ENCODE measurements at places on chromosomes 12 and 14.

GRCh38 chr14:52089218-52089617, 20.4 kb upstream of the NID2 start:
- no peak for DNase-seq

- no peak for DNase-seq
Measured at GRCh38 chr12:125593269-125593668, 528.0 kb downstream of the AACS start.

GRCh38 chr12:669576-669945, 6.3 kb upstream of the NINJ2 start:
- no peak for DNase-seq

DNA sequence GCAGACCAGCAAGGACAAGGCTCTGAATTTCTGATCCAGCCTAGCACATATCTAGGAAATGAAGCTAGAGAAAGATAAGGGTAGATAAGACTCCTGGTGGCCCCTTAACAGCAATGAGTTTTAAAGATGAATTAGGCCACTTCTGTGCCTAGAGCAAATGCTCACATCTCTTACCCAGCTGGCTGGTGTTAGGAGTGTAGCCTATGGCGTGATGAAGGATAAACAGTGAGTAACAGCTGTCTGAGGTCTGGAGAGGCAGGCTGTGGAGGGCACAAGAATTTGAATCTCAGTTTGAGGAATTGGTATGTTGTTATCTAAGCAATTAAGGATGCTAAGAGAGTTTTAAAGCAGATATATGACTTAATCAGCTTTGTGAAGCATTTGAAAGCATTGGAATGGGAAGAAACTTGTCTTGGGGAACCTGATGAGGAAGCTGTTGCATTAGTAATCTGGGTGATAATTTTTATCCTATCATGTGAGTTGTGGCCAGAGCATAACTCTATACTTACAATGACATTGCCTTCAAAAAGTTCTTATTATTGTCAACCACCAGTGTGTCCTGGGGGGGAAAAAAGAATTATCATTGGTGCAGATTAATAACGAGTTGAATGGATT, 161.8 kb downstream of the SRGAP1 start:
- peak; percentile 46 for DNase-seq

DNA sequence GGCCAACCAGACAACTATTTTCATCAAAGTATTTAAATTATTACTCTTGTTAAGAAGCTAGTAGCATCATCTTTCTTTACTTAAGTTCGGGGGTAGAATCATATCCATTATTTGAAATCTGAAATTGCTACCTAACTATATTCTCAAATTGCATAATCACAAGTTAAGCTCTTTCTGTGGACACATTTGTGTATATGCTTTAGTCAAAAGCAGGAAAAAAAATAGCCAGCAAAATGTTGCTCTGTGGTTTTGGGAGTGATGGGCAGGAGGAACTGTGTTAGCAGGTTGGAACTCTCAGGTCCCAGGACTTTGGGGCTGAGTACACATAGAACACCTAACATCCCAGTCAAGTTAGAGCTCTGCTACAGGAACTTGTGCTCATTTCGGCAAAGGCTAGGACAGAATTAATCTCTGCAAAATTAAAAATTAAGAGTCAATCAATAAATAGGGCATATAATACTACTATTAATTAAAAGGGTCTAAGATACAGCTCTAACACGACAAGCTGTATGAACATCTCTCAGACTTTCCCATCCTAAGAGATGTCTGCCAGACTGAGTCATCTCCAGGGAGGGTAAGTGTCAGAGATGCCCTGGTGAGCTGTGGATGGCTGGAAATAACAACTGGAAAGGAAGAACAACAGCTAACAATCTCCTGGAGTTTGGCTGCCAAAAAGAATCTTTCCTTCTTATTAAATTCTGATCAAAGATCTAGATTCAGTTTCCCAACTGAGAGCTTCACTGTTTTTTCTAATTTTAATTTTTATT, 203.5 kb upstream of the GZMB start:
- peak; percentile 67 for DNase-seq

GRCh38 chr14:26332966-26333365, 264.9 kb downstream of the NOVA1 start:
- DNase-seq = peak; percentile 10

- no peak for DNase-seq
Measured at GRCh38 chr12:57248934-57249742, 1.8 kb downstream of the STAC3 start.

- no peak for DNase-seq
Measured at GRCh38 chr12:2841056-2841650, 6.3 kb upstream of the NRIP2 start.

GRCh38 chr12:89544681-89545184, 18.9 kb upstream of the POC1B start:
- DNase-seq = peak; percentile 17

DNA sequence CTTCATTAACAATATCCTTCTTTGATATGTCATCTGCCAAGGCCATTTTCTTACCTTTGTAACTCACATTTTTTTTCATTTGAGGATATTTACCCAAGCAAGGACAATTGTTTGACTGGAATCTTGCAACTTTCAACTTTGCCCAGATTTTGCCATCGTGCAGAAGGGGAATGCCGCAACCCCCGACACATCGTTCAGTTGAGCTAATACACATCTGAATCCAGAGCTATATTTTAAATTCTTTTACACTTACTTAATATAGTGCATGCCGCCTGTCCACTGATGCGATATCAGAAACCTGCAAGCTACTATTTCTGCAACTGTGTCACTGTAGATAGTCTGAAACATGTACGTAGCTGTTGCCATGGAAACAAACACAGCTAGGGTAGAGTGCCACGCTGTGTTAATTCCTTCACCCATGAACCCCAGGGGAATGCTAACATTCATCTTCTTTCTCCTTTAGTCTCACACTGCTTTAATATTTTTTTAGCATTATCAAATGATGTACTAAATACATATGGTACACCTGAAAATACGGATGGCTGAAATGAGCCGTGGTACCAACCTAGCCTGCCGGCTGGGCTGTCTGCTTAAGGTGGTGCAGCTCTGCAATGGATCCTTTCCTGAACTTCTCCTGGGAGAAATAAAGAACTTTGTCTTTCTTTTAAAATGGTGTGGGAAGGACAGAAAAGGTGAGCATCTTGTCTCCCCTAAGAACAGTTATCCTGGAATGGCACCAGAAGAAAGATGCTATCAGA, 77.0 kb upstream of the FOXN3 start:
- no peak for DNase-seq

GRCh38 chr14:104112113-104112505, 26.3 kb upstream of the KIF26A start:
- no peak for DNase-seq

GRCh38 chr12:122006186-122006926, 15.3 kb upstream of the BCL7A start:
- peak; percentile 2 for DNase-seq

- no peak for DNase-seq
Measured at GRCh38 chr14:20774258-20774824, 6.1 kb downstream of the EDDM3B start.

DNA sequence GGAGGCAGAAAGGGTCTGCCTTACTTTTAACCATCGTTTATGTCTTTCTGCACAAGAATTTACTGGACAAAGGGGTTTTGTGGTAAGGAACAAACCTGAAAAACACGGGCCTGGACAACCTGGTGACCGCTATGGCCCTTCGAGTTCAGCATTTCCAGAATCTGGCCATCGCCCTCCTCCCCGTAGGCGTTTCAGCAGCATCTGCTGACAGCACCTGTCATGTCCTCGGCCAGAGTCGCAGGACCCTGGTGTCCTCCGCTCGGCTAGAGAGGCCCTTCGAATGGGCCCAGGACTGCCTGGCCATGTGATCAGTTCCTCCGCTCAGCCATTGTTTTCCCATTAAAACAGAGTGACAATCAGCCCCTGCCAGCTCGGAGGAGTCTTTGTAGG, 142.8 kb upstream of the FKBP4 start:
- no peak for DNase-seq

- DNase-seq = no peak
Measured at GRCh38 chr14:106286697-106287290, 760.4 kb downstream of the TMEM121 start.

- no peak for DNase-seq
Measured at GRCh38 chr14:79424462-79424861, 786.8 kb downstream of the DIO2 start.

GRCh38 chr12:455821-456220, 3.9 kb upstream of the B4GALNT3 start:
- no peak for DNase-seq

GRCh38 chr14:99908653-99909250, 115.5 kb downstream of the EML1 start:
- no peak for DNase-seq

DNA sequence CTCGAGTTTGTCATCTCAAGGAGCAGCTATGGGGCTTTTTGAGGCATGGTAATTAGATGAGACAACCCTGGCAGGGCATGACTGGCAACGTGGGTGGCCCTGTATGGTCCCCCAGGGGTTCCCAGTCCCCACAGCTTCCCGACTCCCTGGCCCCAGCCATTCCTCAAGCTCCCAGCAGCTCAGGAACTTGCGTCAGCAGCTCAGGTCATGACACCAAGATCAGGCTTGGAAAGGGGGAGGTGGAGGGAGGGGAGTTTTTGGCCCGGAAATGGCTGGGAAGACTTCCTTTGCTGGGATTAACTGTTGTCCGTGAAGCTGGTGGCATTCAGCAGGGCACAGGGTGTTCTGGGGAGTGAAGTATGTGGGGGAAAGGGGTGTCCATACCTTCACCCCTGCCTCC, 10.4 kb upstream of the NRIP2 start:
- DNase-seq = peak; percentile 42

- DNase-seq = no peak
Measured at GRCh38 chr12:91662021-91662420, 479.4 kb upstream of the DCN start.

DNA sequence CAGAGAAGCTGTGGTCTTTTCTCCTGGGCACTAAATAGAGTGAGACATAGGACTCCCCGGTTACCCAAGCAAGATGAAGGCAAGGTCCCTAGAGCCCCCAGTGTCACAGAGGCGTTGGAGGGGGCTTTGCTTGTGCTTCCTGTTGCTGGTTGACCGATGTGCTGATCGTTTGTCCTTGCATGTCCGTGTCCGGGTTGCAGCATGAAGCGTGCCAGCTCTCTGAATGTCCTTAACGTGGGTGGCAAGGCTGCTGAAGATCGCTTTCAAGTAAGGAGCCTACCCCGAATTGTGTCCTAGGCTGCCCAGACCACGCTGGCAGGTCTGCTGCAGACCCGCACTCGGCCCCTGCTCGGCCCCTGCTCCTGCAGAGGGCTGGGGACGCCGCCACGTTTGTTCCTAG, 23.1 kb downstream of the XRCC3 start:
- no peak for DNase-seq

- DNase-seq = peak; percentile 53
Measured at GRCh38 chr12:96190413-96191108, 3.6 kb upstream of the ELK3 start.

DNA sequence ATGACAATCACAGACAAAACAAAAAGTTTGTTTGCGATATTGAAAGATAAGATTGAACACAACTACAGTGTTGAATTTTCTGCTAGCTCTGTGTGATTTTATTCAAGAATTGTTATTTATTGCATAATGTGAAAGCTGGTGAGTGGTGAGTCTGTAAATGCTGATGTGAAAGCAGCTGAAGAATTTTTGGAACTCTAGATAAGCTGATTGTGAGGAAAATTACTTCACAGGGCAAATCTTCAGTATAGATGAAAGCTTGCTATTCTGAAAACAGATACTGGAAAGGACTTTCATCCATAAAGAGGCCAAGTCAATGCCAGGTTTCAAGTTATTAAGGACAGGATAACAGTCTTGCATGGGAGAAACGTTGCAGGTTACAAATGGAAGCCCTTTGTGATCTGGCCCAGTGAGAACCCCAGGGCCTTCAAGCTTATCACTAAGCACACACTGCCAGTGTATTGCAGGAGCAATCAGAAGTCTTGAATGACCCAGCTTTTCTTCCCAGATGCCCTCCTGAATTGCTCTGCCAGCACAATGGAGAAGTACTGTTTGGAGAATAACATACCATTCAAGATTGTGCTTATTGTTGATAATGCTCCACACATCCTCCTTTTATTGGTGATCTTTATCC, 153.7 kb downstream of the PCNX1 start:
- peak; percentile 10 for DNase-seq

- no peak for DNase-seq
Measured at GRCh38 chr12:15270591-15270990, 49.4 kb upstream of the RERG start.

DNA sequence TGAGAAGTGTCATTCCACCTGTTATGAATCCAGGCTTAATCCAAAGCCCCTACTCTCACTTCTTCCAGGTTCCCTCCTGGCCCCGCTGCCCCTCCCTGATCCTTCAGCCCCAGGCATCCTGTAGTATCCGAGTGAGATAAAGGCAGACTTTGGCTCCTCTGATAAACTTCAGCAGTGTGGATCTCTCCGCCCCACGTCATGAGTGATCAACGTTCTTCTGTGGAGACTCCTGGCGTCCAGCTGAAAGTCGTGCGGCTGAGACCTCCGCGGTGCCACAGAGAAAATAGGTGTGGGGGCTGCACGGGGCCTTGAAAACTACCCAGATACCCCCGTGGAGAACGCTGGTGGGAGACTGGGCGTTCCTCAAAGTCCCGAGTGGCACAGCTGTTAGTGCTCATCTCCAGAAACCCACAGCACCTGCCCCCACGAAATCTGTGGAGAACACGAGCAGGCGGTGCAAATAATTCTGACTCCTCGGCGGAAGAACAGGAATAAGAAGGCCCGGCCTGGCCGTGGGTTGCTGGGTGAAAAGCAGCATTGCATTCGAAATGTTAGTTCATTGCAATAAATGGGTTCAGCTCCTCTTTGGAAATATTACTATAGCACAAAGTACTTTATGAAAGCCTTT, 180.0 kb upstream of the RGS6 start:
- DNase-seq = no peak

DNA sequence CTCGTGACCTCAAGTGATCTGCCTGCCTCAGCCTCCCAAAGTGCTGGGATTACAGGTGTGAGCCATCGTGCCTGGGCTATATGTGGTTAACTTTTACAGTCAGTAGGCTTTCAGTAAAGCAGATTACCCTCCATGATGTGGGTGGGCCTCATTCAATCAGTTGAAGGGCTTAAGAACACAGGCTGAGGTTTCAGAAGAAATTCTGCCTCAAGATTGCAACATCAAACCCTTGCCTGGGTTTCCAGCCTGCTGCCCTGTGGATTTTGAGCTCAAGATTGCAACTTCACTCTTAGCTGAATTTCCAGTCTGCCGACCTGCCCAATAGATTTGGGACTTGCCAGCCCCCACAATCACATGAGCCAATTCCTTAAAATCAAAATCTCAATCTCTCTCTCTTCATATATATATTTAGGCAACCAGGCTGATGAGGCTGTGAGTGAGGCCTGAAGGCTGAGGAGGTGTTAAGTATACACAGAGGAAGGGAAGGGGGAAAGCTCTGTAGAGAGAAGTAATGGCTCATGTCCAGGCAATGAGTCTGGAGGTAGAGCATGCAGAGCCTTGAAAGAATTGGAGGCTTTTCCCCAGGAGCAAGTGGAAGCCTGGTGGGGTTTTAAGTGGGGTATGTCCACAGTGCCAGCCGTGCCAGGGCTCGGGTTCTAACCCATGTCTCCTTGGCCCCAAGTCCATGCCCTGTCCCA, 33.3 kb upstream of the ACTN1 start:
- DNase-seq = no peak

DNA sequence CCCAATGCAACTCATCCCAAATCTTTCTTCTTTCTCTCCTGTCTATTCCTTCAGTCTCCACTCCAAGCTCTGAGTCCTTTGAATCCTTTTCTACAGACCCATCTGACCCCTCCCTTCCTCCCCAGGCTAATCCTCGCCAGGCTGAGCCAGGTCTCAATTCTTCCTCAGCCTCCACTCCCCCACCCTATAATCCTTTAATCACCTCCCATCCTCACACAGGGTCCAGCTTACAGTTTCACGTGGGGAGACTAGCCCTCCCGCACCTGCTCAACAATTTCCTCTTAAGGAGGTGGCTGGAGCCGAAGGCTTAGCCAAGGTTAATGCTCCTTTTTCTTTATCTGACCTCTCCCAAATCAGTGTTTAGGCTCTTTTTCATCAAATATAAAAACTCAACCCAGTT, 63.8 kb downstream of the MOK start:
- no peak for DNase-seq

All from AG20443 (cell line).